ENCODE measurements at places on chromosomes 12 and 14.
A peak's percentile ranks its signal among the peaks of the same experiment; 100 is the strongest.

DNA sequence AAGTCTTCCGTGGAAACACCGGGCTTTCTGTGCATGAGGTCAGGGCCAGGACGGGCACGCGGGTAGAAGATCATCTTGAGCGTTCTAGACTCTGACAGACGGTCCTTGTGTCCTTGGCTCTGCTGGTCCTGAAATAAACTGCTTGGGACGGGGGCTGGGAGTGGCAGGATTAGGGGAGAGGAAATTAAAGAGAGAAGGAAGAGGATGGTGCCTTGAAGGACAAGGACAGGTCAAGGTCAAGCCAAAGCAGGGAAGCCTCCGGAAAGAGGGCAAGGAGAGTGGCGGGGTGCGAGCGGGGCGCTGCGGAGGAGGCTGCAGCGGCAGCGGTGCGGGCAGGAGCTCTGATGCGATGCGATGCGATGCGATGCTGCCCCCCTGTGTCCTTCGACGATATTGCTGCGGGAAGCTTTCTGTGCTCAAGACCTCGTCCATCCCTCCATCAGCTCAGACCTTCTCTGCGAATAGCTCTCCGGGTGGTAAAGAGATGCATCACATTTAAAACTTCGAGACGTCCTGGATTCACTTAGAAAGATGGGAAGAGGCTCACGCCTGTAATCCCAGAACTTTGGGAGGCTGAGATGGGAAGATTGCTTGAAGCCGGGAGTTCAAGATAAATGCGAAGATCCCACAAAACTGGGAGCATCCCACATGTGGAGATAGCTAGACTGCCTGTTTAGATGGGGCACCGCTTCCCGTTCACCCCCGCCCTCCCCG lies 110.1 kb upstream of the TMEM132D start:
- peak; percentile 56 for DNase-seq

- DNase-seq = peak; percentile 11
These were observed 834 bp downstream of the RASSF8 start for GRCh38 chr12:25959071-25959961.

GRCh38 chr12:127150479-127150878 lies 1116.5 kb upstream of the TMEM132C start:
- DNase-seq = no peak

GRCh38 chr12:51077930-51078329 lies 5.5 kb downstream of the CSRNP2 start:
- no peak for DNase-seq

DNA sequence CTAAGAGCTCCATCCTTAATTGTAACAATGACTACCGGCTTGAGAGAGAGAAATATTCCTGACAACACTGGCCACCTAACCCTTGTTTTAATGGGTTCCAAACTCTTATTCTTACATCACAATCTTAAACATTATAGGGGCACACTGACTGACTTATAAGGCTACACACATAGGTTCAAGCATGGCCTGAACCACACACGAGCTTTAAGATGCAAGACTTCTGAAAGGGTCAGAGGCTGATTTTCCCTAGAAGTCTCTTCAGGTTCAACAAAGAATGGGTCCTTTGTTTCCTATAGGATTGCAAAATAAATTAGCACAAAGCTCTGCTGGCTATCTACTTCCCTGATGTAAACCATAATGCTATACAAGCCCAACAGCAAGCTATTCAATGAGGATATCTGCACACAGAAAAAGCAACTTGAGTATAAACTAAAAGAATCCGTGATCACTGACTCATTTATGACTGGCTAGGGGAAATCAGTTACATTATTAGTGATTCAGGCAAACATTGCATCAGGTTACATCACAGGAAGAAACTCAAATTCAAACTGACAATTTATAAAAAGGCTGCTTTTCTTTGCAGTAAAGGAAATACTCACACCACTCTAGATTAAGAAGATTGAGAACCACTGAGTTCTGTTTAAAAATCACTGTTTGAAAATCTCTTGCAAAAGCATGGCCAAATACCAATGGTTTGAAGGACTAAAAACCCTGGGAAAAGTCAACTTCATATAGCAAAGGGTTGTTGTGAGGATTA lies 8.5 kb downstream of the BTG1 start:
- peak; percentile 10 for DNase-seq

DNA sequence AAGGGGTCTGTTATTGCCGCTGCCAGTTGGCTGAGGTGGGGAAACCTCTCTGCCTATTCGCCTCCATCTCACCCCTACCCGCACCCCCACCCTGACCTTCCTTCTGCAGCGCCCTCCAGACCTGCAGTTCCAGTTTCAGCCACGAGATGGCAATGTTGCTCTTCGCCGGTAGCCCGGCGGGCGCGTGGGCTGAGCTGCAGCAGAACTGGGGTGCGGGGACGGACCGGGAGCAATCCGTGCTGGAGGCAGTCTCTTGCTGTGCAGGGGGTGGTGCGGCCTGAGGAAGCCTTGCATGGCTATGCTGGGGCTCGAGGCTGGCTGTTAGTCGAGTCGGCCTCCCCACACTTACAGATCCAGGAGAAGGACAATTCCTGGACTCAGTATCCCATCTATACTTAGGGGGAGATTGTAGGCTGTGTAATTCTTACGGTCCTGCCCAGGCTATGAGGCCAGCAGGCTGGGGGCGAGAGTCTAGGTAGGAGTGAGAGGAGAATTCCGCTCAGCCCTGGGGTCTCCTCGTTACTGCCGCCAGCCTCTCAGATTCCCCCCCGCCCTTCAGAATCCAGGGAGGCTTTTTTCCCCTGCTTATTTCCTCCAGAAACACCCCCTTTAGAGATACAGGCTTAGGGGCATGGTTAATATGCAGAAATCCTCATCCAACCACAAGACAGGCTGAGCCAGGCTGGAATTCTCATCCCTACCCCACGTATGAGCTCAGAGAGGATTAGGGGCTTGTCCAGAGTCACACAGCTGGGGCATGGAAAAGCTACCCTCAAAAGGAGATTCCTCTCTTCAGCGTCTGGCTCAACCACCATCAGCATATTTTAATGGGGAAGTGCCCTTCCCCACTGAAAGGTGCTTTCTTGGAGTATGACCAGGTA lies 118.2 kb downstream of the AACS start:
- DNase-seq = peak; percentile 86

DNA sequence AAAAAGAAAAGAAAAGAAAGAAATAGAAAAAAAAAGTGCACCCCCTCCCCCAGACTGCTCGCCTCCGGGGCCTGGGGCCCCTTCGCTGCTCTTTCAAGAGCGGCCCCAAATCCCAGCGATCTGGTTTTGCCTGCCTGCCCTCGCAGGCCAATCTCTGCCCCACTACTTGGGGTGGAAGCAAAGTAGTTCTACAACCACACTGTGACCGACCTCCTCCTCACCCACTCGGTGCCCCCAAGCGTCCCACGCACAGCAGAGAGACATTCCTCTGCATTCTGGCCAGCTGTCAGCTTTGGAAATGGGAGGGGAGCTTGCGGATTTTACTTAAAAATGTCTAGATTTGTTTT lies 2.4 kb upstream of the TBX3 start:
- DNase-seq = no peak

DNA sequence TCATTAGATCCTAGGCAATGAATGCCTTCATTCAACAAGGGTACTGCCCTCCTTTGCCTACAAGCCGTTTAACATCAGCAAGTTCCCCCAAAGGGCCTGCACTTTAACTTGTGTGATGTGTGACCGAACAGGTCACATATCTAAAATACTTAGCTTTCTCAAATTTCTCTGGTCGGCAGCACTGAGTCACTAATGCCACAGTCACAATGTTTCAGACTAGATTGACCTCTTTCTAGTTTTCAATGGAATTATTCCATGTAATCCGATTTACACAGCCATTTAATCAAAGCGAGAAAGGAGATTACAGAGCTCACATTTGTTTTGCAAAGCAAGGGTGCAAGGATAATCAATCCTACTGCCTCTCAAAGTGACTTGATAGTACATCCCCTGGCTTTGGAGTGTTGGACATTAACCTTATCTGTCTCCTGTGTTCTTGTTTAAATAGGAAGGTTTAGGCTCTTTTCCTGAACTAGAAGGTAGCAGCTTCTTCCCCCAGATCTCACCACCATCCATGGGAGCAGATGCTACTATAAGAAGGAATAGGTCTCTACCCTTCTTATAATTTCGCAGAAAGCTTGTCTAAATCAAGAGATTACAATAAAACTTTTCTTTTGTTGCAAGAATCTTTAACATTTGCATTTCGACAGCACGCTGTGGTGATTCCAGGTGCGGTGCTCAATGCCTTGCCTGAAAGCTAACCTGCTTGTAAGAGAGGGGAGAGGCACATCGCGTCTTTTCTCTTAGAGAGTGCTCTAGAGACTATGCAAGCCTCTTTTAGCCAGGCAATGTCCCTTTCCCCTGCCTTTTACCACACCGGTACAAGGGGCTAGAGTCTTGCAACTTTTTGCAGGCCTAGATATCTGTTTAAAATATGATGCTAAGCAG lies 1.8 kb downstream of the KITLG start:
- DNase-seq = no peak

- peak; percentile 15 for DNase-seq
These were observed 2.4 kb upstream of the RXYLT1 start for GRCh38 chr12:63777340-63777739.

DNA sequence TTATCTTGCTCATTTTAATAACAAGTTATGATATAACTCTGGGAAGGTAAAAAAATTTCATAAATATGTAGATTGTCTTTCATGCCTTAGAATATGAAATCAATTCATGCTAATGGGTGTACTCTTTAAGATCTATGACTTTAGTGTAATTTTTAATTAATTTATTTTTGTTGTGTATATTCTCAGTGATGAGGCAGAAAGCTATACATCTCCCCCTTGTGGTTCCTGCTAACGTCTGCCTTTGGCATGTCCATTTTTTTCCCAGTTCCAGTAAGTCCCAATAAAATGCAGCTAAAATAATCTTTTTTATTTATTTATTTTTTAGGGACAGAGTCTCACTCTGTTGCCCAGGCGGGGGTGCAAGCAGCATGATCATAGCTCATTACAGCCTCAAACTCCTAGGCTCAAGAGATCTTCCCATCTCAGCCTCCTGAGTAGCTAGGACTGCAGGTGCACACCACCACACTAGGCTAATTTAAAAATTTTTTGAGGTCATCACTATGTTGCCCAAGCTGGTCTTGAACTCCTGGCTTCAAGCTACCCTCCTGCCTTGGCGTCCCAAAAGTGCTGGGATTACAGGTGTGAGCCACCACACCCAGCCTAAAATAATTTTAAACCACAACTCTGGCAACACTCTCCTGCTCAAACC lies 3.3 kb upstream of the CHURC1 start:
- no peak for DNase-seq

DNA sequence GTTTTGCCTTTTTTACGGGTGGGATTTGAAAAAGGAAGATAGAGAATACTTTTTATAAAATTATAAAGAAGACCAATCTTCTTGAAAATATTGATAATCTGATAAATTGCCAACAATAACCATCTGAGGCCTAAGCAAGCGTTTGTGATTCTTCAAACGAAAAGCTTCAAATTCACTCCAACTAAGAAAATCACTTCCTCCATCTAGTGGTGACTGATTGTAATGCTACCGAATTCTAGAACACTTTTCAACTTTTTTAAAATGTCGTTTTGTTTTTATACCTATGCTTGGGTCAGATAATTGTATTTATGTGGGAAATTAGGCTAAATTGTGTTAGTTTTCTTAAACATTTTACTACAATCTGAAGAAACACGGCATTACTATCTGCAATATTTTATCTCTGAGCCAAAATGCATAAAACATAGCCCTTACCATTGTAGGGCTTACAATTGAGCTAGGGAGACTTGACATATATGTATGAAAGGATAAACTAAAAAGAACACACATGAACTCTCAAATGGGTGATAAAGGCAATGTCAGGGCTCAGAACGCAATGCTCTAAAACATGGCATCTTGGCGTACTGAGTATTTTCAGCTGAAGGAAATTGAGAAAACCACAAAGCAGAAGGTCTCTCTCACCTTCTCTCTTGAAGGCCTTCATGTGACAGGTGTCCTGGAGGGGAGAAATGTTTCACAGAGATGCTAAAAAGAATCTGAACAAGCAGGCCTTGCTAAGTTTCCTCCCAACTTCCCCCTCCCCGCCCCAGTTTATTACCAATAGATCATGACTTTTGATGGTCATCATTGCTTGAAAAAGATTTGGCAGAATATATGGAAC lies 36.8 kb upstream of the G2E3 start:
- peak; percentile 69 for DNase-seq

GRCh38 chr14:68681256-68682011 lies 111.4 kb downstream of the ZFP36L1 start:
- DNase-seq = no peak

DNA sequence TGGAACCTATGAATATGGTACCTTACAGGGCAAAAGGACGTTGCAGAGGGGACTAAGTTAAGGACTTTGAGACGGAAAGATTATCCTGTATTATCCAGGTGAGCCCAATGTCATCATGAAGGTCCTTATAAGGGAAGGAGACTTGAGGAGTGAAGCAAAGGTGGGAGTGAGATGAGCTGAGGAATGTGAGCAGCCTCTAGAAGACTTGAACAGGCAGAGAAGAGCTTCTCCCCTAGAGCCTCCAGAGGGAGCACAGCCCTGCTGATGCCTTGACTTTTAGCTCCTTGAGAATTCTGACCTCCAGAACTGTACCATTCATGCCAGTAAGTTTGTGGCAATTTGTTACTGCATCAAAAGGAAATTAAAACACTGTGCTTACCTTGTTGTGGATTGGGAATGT lies 41.8 kb upstream of the DCD start:
- peak; percentile 27 for DNase-seq

DNA sequence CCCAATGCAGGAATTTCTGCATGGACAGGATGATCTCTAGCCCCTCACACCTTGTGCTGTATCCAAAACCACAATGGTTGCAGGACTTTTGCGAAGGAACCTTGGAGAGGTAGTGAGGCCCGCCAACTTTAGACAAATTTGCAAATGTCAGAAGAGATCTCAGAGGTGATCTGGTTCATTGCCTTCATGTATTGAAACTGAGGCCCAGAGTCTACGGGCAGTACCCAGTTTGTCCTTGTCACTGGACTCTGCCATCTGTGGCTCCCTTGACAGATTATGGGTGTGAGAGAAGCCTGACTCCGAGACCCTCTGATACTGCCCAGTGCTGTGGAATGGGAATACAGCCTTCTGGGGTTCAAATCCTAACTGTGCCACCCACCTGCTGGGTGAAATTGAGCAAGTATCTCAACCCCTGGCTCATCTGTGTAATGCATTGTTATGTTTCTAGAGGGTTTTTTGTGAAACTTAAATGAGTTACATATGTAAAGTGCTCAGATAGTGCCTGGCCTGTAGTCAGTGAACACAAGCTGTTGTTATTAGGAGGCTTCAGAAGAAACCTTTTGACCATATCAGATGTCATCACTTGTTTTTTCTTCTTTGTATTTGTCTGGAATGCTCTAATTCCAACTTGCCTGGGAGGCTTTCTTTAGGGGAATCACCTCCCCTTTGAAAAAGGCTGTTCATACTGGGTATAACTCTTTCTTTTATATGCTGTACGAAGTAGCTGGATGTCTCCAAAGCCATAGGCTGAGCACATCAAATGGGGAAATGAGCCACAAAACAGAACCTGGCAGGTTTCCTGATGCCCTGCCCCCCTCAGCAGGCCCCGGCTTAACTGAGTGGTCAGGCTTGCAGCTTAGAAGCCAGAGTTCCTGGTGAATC lies 71.4 kb upstream of the SRSF5 start:
- DNase-seq = no peak

GRCh38 chr14:100727873-100728240 lies 1.2 kb downstream of the DLK1 start:
- DNase-seq = no peak

GRCh38 chr14:61110316-61111082 lies 129.5 kb downstream of the SLC38A6 start:
- DNase-seq = no peak

Data from NAMALWA (cell line).